Activated CD4-positive, alpha-beta T cell treated with anti-CD3 and anti-CD28 coated beads, Interleukin-2, amount 50 U/mL, for 1 hour (primary cell): ENCODE measurements at places on chromosomes 5 and 9.

GRCh38 chr5:171520300-171521174, 101.1 kb downstream of the FGF18 start:
- DNase-seq, result no peak

DNA sequence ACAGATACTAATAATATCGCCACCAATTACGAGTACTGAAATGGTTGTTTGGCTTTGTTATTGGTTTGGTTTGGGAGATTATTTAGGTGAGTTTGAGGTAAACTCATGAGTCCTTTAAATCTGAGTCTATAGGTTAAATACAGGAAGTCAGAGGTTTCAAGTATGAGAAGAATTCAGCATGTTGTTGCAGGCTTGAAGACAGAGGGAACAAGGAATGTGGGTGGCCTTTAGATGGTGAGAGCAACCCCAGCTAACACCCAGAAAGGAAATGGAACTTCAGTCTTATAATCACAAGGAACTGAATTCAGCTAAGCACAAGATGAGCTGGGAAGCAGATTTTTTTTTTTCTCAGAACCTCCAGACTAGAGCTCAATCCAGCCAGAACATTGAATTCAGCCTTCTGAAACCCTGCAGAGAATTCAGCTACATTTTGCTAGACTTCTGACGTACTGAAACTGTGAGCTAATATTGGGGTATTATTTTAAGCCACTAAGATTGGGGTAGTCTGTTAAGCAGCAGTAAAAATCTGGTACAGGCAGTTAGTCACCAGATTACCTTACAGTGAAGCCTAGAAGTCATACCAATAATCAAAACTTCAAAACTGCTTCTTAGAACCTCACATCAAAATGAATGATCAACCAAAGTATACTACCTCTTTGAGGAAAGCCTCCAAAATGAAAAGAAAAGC, 216.0 kb upstream of the PUM3 start:
- no peak for DNase-seq

DNA sequence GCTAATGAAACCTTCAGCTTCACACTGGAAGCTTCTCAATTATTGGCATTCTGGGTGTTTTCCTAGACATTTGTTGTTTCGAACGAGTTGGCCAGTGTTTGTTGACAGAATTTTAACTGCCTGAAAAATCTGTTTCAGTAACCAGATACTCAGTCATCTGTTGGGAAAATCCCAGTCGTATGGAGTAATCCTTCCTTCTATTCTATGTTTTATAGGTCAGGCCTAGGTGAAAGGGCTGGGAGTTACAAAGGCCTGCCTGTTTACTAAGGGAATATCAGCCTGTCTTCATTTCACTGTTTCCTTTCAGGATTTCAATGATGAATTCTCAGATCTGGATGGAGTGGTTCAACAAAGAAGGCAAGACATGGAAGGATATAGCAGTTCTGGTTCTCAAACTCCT, 59.9 kb downstream of the GRAMD2B start:
- DNase-seq, result no peak

- DNase-seq, result no peak
These were observed 14.7 kb downstream of the NDUFS4 start for GRCh38 chr5:53575101-53575500.

DNA sequence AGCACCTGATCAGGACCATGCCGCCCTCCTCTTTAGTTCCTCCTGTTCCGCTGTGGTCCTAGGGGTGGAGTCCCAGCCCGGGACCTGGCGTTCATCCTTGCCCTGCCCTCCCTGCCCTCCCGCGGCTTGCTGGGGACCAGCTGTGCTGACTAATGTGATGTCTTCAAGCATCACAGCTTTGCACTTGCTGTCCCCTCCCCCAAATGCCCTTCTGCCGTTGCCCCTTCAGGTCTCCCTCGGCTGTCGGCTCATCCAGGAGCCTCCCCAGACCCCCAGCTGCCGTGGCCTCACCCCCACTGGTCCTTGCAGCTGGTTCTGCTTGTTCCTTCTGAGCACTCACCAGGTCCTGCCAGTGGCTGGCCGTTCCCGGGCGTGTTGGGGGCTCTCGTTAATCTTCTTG, 19.9 kb downstream of the RXRA start:
- DNase-seq, result no peak

GRCh38 chr5:37871023-37871815, 31.4 kb upstream of the GDNF start:
- DNase-seq, result no peak

GRCh38 chr9:128160603-128160987, 530 bp downstream of the BBLN start:
- DNase-seq, result peak; percentile 20

- no peak for DNase-seq
These were observed 127.3 kb downstream of the STARD4 start for GRCh38 chr5:111385051-111385450.

GRCh38 chr9:136685216-136685615, 2.0 kb downstream of the AGPAT2 start:
- DNase-seq, result no peak

GRCh38 chr5:75042522-75042921, 9.8 kb downstream of the GCNT4 start:
- DNase-seq, result no peak

DNA sequence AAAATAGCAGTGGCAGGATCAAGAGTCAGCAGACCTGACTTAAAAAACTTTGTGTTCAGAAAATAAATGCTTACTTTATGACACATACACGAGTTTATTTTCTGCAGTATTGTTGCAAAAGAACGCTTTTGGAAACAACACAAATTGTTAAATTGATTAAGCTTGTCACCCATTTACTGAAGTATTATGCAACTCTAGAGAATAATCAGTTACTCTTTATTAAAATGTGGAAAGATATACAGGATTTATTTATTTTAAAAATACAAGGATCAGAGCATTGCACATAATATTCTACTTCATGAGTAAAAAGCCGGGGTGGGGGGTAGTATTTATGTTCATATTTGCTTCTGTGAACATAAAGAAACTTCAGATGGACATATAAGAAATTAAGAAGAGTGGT, 20.0 kb downstream of the FYB1 start:
- DNase-seq, result no peak

DNA sequence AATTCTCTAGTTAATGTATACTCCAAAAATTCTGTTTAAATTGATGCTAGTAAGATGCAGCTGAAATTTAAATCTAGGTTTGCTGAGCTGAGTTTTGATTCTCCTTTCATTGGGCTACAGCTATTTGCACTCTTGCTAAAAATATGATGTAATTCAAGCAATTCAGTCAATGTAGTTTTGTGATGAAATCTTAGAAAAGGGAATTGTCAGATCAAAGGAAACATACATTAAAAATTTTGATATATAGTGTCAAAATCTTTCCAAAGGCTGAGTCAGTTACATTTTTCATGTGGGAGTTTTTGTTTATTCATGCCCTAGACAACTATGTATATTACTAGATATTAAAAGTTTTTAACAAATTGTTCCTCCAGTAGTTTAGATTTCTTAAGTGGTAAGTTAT, 334.9 kb upstream of the DAB2 start:
- no peak for DNase-seq

- no peak for DNase-seq
These were observed 27.4 kb downstream of the KIAA1191 start for GRCh38 chr5:176334031-176334770.

GRCh38 chr5:52727020-52727419, 60.7 kb upstream of the ITGA1 start:
- DNase-seq, result no peak

- no peak for DNase-seq
These were observed 130.8 kb upstream of the MAN2A1 start for GRCh38 chr5:109558952-109559351.

DNA sequence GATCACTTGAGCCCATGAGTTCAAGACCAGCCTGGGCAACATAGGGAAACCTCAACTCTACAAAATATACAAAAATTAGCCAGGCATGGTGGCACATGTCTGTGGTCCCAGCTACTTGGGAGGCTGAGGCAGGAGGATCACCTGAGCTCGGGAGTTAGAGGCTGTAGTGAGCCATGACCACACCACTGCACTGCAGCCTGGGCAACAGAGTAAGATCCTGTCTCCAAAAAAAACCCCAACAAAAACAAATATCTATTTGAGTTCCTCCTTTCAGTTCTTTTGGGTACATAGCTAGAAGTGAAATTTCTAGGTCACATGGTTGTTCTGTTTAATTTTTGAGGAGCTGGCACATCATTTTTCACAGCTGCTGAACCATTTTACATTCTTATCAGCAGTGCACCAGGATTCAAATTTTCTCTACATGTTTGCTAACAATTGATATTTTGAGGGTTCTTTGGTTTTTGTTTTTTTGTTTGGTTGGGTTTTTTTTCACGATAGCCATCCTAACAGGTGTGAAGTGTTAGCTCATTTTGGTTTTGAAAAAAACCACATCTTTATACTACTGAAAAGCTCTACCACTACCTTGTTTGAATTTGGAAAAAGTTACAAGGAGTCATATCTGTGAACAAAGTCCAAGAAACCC, 176.9 kb upstream of the SLC12A2 start:
- no peak for DNase-seq

GRCh38 chr5:179198825-179199224, 138.7 kb downstream of the ZNF354C start:
- no peak for DNase-seq

DNA sequence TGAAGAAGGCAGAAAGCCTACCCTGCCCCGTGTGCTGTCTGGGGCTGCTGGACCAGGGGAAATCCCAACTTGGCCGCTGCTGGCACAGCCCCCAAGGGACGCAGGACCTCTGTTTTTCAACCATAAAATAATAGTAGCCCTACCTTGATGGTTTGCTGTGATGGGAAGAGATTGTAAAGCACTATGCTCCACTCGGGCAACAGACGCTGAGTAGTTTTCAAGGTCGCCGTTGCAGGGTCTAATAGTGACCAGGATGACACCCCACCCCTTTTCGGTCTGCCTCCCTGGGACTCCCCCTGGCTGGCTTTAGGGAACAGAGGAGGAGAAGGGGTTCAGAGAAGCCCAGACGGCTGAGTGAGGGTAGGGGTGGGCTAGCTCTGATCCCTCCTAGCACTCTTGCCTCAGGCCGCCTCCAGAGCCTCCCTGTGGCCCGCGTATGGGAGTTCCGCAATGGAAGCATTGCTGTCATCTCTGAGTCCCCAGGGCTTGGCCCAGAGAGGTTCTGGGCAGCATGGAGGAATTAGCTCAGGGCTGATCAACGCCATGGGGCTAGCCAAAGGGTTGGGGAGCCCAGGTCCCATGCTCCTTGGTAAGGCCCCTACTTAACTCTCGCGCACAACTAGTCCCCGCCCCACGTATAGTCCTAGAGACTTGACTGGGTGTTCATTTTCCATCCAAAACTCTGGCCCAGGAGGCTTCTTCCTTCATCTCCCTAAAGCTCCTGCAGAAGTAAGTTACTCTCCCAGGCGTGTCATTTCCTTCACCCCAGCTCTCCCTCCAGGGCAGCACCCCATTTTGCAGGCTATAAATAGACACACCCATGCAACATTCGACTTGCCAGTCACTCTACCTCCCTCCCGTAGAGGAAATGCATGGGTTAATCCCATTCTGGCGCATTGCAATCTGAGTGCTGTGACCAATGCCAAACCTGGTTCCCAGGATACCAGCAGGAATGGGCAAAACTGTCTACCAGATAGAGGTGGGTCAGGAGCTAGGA, 1.1 kb upstream of the IRF1 start:
- DNase-seq, result peak; percentile 21

- no peak for DNase-seq
These were observed 67.1 kb upstream of the SNX2 start for GRCh38 chr5:122707796-122708195.

DNA sequence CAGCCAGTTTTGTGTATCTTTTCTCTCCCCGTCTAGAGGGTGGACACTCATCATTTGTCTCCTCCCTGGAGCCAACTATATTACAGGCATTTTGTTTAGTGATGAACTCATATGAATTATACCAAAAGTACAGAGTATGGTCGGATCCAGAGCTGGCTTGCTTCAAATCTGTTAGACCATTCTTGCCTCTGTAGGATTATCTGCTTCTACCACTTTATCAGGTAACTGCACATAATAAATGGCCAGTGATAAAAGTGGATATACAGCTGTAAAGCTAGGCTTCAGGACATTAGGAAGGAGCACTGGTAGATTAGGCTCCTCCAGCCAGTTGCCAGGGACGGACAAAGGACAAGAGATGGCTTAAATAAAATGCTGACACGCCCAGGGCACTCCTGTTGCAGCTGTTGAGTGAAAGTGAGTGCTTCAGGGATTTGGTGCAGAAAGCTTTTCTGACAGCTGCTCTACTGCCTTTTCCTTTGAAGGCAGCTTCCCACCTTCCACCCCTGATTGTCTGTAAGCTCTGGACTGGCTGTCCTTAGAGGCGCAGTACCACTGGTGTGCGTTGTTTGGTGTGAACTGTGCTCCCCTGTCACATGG, 259.2 kb downstream of the PDZD2 start:
- DNase-seq, result no peak

DNA sequence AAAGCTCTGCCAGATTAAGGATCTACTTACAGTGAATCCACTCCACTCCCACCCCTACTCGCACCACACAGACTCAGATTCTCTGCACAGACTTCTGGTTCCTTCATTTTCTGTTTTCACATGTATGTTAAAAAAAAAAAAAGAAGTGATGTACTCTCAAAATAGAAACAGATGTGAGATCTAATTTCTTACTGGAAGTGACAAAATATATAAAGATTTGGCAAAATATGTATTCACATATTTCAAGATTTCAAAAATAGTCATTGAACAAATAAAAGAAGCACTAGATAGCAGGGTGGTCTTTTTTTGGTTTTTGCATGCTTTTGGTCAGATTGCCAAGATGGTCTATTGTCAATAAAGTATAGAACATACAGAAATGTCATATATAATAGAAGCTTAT, 379.2 kb downstream of the TMEM167A start:
- DNase-seq, result no peak

DNA sequence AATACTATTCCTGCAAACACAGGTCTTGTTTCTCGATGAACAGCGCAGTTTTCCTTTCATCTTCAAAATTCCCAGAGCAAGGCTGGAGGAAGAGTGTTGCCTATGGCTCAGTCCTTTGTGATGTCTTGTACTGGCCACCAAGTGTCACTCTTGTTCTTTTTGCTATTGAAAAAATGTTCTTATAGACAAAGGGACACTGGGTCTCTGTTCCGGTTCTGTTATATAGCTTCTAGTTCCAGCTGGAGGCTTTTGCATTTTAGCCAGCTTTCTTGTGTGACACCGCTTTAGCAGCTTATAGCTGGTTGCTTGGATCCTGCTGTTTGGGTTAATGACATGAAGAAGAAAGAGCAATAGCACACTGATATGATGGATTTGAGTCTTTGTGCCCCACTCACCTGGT, 343.7 kb upstream of the KCNN2 start:
- DNase-seq, result no peak

DNA sequence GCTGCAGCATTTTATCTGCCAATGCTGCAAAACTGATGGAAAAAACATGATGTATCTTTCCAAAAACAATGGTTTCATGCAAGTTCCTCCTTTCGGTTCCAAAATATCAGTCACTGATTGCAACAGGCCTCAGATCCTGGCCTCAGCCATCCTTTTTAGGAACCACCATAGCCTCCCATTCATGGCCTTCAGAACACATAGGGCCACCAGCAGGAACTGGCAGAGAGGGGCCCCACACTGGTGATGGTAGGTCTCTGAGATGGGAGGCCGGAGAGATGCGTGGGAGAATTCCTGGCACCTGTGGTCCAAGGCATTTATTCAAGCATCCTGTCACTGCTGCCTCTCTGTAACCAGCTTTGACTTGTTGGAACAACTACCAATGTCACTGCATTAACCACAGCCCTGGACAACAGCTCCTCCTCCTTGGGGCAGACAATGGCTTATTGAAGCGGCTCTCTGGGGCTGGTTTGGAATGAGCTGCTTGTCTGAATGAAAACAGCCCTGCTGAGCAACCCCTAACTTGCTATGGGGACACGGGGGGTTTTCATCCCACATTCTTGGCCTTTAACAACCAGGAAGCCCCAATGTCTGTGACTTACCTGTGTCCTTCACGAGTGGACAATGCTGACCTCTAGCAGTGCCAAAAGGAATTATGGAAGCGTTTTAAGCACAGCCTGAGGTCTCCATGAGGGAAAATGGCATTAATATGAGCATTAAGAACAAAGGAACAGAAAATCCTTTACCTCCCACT, 108.1 kb downstream of the LHFPL2 start:
- DNase-seq, result no peak
